Ovary (tissue), 10 donors: ENCODE measurements at places on chromosomes 7 and 10. TPM values are rescaled to one million over a fixed set of nuclear protein-coding genes. Genes with fewer than 3 reads are reported as not detected.

DNA sequence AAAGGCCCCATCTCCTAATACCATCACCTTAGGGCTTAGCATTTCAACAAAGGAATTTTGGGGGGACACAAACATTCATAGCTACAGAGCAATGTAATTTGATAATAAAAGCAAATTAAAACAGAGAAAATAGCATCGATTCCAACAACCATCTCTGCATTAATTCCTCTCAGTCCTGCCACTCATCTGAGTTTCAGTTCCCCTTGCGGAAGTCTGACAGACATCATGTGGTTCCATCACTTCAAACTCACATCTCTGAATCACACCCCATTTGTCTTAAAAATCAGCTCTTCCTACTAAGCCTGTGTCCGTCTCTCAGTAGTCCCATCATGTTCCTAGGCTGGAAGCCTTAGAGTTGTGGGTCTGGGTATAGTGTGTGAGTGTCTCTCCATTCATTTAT, 3.6 kb downstream of the ADCK2 start:
- H3K36me3 ChIP-seq, result no peaks in the 10 kb centered on the region
- no peak overlapping the region for H3K27ac ChIP-seq
- H3K4me1 ChIP-seq, result no peaks in the 10 kb centered on the region
- no peak for DNase-seq
- H3K4me3 ChIP-seq, result no peak overlapping the region

- no peaks in the 10 kb centered on the region for H3K27me3 ChIP-seq
- H3K4me1 ChIP-seq, result peaks cover 5% of the 10 kb centered on the region
- no peaks in the 10 kb centered on the region for H3K36me3 ChIP-seq
- H3K27ac ChIP-seq, result no peak overlapping the region
- H3K4me3 ChIP-seq, result no peak overlapping the region
Measured at GRCh38 chr7:127754457-127754856, 102.5 kb downstream of the SND1 start.

GPNMB gene
- total RNA-seq, result 75.5 TPM

GRCh38 chr10:70334526-70335245, 47.7 kb downstream of the LRRC20 start:
- H3K27ac ChIP-seq, result no peak overlapping the region
- peaks cover 8% of the 10 kb centered on the region for H3K4me1 ChIP-seq
- DNase-seq, result no peak
- H3K4me3 ChIP-seq, result no peak overlapping the region
- H3K36me3 ChIP-seq, result no peaks in the 10 kb centered on the region
- H3K27me3 ChIP-seq, result no peaks in the 10 kb centered on the region

GRCh38 chr7:76009672-76010600, 15.5 kb upstream of the TMEM120A start:
- H3K4me3 ChIP-seq, result no peak overlapping the region
- no peak for DNase-seq
- H3K4me1 ChIP-seq, result peaks cover 22% of the 10 kb centered on the region

INSIG1 gene
- total RNA-seq, result 42.9 TPM

GGCT gene
- total RNA-seq, result 25.7 TPM

DNA sequence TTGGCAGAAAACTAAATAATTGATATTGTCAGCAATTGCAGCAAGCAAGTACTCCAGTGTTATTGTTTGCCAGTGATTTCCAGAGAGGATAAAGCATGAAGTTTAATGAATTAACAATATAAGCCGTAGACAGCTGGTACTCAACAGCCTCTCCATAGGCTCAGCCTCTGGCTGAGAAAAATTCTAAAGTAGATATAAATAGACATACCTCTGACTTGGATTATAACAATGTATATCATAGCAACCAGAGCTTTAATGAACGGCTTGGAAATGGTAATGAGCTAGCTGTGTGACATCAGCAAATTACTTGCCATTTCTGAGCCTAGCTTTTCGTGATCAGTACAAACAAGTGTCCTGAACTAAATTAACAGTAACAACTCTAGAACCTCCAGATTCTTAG, 1055.4 kb upstream of the AUTS2 start:
- no peaks in the 10 kb centered on the region for H3K4me1 ChIP-seq
- H3K27me3 ChIP-seq, result no peaks in the 10 kb centered on the region
- no peak overlapping the region for H3K4me3 ChIP-seq
- H3K27ac ChIP-seq, result no peak overlapping the region
- H3K36me3 ChIP-seq, result no peaks in the 10 kb centered on the region

DNA sequence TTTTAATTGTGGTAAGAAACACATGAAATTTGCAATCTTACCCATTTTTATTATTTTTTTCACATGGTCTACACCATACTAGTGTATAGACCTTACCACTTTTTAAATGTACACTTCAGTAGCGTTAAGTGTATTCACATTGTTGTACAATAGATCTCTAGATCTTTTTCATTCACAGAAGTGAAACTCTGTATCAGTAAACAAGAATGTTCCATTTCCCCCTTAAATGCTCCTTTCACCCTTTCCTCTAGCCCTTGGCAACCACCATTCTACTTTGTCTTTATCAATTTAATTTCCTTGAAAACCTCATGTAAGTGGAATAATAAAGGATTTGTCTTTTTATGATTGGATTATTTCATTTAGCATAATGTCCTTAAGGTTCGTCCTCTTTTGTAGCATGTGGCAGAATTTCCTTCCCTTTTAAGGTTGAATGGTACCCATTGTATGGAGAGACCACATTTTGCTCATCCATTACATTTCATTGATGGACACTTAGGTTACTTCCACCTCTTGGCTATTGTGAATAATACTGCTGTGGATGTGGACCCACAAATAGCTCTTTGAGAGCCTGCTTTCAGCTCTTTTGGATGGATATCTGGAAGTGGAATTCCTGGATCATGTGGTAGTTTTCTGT, 45.7 kb downstream of the SNX10 start:
- H3K27ac ChIP-seq, result no peak overlapping the region
- no peaks in the 10 kb centered on the region for H3K27me3 ChIP-seq
- H3K36me3 ChIP-seq, result no peaks in the 10 kb centered on the region
- no peaks in the 10 kb centered on the region for H3K4me1 ChIP-seq

ZNF438 gene
- 6.2 TPM for total RNA-seq

DNA sequence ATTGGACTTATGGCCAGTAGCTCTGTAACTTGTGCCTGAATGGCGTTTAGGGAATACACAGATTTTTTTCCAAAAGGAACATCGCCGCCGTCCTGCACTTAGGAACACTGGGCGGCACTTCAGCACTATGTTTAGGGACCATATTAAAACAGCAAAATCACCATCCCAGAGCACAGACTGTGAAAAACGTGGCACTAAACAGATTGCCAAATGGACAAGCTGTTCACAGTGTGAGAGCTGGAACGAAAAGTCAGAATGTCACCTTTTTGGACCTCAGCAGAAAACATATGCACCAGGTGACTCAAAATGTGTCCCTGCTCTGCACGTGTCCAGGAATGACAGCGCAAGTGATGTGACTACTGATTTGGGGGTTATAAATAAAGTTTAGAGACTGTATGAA, 87.9 kb downstream of the ODAD2 start:
- H3K4me1 ChIP-seq, result no peaks in the 10 kb centered on the region
- no peaks in the 10 kb centered on the region for H3K27me3 ChIP-seq
- H3K4me3 ChIP-seq, result no peak overlapping the region
- DNase-seq, result no peak

FBXO24 gene
- total RNA-seq, result 0.61 TPM

CALML3 gene
- not detected for total RNA-seq

PNLIPRP1 gene
- 2.8 TPM for total RNA-seq

SAP25 gene
- 7.2 TPM for total RNA-seq

DNA sequence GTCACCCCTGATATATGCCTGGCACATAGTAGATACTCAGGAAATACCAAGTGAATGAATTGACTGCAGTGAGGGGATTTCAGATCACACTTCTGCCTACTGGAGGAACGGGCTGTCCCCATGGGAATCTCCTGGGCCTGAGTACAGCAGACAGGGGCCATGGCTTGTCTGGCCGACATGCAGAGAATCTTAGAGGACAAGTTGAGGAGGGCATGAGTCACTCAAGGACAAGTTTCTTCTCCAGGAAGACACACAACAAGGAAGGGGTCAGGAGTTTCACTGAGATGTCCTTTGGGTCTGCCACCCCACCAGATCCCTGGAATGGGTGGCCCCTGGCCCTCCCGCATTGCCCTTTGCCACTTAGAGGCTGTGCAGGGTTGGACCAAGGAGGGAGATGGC, 20.7 kb downstream of the PLPP4 start:
- no peaks in the 10 kb centered on the region for H3K27me3 ChIP-seq
- no peaks in the 10 kb centered on the region for H3K36me3 ChIP-seq
- no peak overlapping the region for H3K27ac ChIP-seq
- no peak overlapping the region for H3K4me3 ChIP-seq
- H3K4me1 ChIP-seq, result no peaks in the 10 kb centered on the region

ZNF716 gene
- total RNA-seq, result not detected
